ENCODE measurements at places on chromosomes 5 and 9.

DNA sequence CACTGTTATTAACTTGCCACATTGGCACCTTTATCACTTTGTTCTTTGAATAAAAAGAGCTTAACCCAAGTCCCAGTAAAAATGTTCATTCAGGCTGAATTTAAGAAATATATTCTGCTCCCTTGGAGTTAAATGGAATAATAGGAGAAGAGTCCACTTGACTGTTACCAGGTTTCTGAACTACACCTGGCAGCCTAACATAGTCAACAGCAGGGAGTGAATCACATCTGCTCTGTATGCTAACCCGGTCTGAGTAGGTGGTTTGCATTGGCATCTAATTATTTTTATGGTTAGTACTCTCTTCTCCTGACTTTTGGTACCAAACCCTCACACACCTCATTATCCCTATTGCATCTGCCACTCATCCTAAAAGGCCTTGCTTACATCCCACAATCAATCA, 86.7 kb downstream of the STK32A start:
- no peak for DNase-seq

DNA sequence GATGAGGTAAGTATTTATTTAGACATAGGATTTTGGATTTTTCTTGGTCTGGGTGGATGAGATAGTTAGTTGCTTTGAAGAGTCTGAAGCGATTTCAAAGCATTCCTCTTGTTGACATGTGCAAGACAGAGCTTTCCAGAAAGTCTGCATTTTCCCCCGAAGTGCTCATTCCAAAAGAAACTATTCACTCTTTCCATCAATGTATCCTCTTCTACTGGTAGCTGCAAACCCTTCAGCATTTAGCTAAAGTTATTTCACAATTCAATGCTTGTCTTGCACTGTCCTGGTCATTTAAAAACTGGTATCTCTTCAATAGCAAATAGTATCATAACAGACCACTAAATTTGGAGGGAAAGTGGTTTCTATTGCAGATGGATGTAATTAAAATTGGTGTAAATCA, 13.0 kb downstream of the NREP start:
- DNase-seq, result no peak

DNA sequence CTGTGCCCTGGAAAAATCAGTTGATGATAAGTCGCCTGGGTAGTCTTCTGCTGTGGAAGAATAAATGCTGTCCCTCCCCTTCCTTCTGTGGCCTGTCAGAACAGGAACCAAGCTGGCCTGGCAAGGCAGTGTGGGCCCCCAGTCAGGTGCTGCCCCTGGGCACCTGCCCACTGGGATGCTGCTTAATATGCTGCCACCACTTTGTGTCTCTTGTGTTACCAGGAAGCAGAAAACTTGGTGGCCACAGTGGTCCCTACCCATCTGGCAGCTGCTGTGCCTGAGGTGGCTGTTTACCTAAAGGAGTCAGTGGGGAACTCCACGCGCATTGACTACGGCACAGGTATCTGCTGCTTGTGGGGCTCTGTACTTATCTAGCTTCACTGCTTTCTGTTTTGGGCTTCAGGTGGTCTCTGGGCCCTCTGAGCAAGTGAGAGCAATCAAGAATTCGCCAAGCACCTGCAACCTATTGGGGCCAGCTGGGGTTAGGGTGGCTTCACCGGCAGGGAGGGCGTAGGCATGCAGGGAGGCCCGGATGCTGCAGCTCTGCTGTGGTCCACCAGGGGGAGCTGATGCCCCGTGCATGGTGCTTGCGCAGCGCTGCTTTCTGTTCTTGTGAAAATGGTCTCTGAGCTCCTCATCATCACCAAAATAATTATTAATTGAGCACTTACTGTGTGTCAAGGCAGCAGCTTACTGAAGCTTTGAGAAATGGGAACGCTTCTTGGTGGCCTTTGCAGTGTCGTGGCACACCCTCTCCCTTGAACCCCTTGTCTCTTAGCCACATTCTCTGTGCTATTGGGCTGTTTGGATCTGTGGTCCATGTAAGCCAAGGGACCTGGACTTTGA, 20.3 kb downstream of the PTPA start:
- DNase-seq, result peak; percentile 78

GRCh38 chr5:108818613-108819272, 71.0 kb downstream of the FER start:
- DNase-seq, result no peak

- DNase-seq, result no peak
These were observed 34.6 kb upstream of the UBAC1 start for GRCh38 chr9:135995816-135996215.

- DNase-seq, result no peak
These were observed 88.2 kb downstream of the RGS7BP start for GRCh38 chr5:64594025-64594424.

- no peak for DNase-seq
These were observed 5.2 kb downstream of the HAPLN1 start for GRCh38 chr5:83715236-83716065.

GRCh38 chr5:80707645-80708044, 52.9 kb upstream of the DHFR start:
- DNase-seq, result no peak

DNA sequence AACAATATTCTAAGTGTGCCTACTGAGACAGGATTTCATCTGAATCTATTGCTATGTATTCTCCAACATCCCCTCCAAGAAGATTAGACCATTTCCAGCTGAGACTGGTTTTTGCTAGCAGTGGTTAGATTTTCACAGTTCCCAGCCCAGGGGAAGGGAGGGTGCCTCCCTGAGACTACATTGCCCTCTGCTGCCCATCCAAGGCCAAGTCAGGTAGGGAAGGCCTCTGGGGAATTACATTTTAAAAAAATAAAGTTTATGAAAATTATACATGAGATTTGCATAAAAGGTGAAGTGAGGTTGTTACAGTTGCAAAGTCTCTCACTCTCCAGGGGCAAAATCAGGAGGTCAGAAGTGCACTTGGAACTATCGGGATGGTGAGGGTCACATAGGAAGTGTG, 28.0 kb upstream of the SYK start:
- DNase-seq, result no peak

DNA sequence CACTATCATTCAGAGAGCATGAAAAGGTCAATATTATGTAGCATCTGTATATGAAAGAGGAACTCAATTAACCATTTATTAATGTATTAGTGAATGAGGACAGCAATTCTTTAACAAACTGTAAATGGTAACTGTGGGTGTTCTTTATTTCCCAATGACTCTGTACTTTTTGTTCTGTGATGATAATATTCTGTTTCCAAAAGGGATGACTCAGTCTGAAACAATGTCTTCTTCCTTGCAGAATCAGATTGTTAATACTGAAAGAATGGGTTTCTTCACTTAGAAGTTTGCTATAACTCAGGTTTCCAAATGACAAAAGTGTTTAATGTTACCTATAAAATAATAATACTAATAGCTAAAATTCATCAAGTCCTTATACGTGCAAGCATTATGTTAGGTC, 1518.7 kb upstream of the WWC1 start:
- DNase-seq, result no peak

DNA sequence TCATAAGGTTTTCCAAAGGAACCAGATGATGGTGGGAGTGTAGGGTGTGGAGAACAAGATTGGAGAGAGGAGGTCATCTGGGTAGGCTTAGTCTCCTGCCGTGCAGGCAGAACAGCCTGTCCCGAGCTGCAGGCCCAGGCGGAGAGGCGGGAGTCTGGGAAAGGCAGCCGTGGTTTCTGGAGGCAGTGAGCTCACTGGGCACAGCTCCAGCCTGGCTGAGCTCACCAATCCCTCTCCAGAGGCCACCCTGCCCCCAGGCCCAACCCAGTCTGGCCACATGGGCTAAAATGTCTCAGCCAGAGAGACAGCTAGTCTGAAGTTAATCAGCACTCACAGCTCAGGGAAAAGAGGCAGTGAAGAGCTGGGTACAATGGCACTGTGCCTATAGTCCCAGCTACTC, 12.3 kb downstream of the P4HA2 start:
- no peak for DNase-seq

DNA sequence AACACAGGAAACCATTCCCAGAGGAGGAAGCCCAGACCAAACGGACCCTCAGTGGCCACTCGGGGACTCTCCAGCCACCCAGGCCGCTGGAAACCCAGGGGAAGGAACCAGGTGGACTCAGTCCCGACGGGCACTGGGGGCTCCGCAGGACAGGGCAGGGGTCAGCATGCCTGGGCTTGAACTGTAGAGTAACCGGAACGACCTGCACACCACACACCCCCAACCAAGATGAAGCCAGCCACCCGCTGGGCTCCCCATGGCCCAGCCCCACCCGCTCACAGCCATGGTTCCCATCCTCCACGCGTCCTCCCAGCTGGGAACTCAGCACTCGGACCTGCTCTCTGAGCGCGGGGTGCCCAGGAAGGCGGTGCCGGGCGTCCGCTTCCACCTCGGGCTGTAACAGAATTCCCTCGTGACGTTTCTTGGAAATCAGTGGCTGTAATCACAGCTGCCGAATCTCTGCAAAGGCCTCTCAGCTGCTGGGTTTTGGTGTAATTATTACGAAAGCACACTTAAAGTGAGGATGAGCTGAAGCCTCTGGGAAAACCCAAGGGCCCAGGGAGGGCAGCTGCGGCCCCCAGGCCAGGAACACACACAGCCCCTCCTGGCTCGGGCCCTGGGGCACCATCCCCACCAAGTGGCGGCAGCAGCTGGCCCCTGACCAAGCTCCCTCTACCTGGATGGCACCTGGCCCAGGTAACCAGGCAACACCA, 13.8 kb downstream of the NACC2 start:
- DNase-seq, result no peak

DNA sequence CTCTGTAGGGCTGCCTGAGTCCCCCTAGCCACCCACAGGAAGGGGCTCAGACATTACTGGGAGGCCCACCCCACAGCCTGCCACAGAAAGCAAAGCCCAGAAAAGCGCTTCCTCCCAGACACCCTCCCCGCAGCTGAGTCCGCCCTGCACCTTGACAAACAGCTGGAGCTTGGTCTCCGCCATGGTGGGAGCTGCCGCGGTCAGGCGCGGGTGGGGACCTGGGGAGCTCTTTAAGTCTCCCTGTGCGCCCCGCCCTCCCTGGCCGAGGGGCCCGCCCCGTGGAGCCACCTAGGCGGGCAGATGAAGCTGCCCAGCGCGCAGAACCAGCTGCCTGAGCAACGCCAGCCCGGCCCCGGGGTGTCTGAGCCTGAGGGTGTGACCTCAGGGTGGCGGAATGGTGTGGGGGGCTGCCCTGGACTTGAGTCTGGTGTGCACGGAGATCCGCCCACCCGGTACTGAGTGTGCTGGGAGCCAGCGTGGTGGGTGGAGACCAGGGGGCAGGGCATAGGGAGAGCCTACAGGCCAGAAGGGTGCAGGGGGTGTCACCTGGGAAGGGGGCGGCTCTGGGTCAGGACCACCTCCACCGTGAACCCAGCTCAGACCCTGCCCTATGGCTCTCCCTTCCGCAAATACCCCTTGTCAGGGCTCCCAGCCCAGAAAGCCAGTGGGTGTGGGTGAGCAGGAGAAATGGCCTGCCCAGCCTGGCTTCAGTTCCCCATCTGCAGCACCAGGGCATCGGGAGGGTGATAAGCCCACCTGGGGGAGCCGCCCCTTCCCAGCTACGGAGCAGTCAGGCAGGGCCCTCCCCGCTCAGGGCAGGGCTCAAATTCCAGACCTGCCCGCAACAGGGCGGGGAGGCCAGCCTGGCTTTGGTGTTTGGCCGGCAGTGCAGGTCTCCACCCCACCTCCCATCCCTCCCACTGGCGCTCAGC, at the start of gene CLIC3:
CLIC3 (minus strand) TSS at position 208 of the 932 bp plus-strand sequence; CDS start at position 183, 25 bp downstream.
- DNase-seq, result peak; percentile 32

DNA sequence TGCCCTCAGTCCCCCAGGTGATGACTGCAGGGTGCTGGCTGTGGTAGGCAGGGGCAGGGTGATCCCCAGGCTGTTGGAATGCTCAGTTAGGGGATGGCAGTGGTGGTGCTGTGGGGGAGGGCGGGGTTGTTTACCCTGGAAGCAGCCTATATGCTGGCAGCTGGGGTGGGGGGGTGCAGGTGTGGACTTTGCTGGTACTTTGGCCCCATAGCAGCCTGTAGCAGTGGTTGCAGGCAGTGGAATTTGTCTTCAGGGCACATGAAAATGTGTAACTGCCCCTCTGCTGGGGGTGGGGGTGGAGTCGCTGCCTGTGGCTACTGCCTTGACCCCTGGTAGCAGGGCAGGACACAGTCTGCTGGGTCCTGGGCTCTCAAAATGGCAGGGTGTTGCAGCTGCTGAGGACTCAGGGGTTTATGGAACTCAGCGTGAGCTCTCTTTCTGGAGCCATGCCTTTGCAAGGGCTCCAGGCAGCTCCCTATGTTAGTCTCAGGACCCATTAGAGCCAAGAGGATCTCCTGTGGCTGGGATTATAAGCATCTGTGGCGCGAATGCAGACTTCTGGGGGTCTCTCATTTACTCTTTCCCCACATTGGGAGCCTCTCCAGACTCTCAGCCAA, 65.0 kb downstream of the RMI1 start:
- no peak for DNase-seq

DNA sequence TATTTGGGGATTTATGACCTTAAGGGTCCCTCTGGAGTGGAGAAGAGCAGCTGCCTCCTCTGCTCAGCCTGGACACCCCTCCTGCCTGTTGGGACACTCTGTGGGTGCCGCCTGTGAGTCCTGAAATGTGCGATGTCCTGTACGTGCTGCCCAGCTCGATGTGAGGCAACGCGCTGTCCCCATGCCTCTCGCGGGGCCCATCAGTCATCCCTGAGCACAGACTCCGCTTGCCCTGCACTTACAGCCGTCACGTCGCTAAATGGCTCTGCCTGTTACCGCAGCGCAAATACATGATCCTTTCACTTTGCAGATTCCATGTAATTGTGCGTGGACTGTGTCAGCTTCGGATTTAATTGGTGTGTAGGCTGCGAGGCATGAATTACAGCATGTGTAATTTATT, 27.1 kb downstream of the IRX4 start:
- DNase-seq, result no peak

GRCh38 chr5:174147551-174147950, 102.0 kb downstream of the NSG2 start:
- DNase-seq, result no peak

DNA sequence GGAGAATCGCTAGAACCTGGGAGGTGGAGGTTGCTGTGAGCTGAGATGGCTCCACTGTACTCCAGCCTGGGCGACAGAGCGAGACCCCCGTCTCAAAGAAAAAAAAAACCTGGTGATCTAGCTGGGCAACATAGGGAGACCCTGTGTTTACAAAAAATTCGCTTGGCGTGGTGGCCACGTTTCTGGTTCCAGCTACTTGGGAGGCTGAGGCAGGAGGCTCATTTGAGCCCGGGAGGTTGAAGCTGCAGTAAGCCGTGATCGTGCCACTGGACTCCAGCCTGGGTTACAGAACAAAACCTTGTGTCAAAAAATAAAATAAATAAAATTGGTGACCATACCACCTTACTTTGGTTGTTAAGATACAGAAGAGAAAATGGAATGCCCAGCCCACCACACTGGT, 1.8 kb upstream of the HNRNPAB start:
- no peak for DNase-seq

GRCh38 chr5:59746241-59746765, 147.2 kb downstream of the PDE4D start:
- no peak for DNase-seq

- DNase-seq, result no peak
These were observed 12.2 kb downstream of the OXCT1 start for GRCh38 chr5:41857989-41858388.

DNA sequence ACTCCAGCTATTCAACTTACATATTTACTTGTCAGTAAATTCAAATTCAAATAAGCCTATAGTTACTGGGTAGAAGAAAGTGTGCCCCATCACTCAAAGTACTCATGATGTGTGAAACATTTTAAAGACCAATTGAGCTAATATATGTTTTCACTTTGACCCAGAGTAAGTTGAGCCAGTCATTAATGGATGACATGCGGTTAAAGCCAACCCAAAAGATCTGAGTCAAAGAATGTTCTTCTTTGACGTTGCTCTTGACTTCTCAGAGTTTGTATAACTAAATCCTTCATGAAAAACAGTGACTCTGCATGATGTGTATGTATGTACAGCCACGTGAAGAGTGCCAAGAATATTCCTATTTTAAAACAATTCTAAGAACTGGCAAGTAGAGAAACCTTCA, 237.4 kb downstream of the NR2F1-AS1 start:
- DNase-seq, result no peak

All from activated T-helper 1 cell treated with anti-CD3 and anti-CD28 coated beads, Interleukin-2, amount 50 U/mL, for 16 hours (primary cell).